Umbilical cord (tissue), 2 donors: ENCODE measurements at places on chromosomes 5 and 9. TPM values are rescaled to one million over a fixed set of nuclear protein-coding genes. Genes with fewer than 3 reads are reported as not detected.

The GHR gene
- total RNA-seq: 19.5 TPM

The CHSY3 gene
- total RNA-seq: 105 TPM

The ICE1 gene
- 39.7 TPM for total RNA-seq

The SLC34A3 gene
- not detected for total RNA-seq
